Stimulated activated CD4-positive, alpha-beta T cell treated with anti-CD3 and anti-CD28 coated beads, Interleukin-12 subunit alpha, Interleukin-12 subunit beta, amount 100 ng/mL, for 24 hours (primary cell): ENCODE measurements at places on chromosomes 11 and 22.

GRCh38 chr11:30432178-30432577 lies 109.3 kb downstream of the ARL14EP start:
- no peak for DNase-seq

GRCh38 chr11:31825838-31826484 lies 14.8 kb upstream of the PAX6 start:
- no peak for DNase-seq

DNA sequence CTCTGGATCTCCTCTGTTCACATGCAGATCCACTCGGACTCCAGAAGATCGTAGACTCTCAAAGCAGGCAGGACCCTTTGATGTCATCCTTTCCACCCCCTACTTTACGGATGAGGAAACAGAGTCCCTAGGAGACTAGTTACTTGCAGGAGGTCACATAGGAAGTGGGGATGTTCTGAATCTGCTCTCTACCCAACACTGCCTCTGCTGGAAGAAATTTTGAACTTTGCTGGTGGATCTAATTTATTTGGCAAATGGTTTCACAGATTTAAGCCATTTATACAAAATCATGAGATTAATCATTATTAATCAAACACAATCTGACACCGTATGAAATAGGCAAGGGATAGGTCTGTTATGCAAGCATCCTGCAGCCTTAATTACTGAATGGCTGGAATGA lies 55.0 kb upstream of the USP47 start:
- DNase-seq: no peak

- no peak for DNase-seq
Observed at GRCh38 chr22:39728236-39728860, 157.8 kb downstream of the CACNA1I start.

DNA sequence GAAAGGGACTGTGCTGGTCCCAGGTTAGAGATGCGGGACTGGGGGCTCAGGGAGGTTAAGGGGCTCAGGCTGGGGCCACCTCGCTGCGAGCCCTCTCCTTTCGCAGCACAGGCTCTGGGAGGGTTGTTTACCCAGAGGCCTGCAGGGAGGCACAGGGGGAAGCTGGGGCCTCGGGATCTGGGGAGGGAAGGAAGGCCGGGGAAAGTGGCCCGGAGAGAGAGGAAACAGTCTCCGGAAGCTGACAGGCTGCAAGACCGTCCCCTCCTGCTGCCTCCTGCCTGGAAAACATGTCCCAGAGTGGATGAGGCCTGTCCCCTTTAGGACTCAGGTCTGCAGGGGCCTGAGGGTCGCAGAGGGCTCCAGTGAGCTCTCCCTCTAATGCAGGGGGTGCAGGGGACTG lies 45.4 kb downstream of the MYO7A start:
- DNase-seq: no peak

DNA sequence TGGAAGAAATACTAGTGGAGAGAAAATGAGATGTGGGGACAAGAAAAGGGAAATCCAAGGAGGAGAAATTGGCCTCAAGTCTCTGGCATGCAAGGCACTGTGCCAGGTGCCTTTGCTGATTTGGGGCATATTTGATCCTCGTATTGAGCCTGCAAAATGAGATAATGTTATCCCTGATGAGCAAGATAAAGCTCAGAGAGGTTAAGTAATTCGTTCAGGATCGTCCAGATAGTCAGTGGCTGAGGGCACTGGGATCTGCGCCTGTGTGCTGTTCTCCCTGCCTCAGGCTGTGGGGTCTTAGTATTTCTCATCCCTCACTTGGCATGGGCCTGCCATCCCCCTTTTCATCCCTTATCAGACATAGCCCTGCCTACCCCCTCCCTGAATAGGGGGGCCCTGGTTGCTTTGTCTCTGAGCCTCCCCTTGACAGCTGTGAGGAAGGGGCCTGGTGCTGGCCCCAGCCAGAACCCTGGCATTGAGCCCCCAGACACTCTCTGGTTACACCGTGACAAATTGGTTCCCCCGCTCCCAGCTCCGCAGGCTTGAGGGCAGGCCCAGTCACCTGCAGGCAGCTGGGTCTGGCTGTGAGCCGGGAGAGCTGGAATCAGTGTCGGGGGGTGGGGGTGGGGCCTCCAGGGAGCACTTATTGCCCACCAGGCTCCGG lies 85.7 kb downstream of the NECTIN1 start:
- DNase-seq: no peak

DNA sequence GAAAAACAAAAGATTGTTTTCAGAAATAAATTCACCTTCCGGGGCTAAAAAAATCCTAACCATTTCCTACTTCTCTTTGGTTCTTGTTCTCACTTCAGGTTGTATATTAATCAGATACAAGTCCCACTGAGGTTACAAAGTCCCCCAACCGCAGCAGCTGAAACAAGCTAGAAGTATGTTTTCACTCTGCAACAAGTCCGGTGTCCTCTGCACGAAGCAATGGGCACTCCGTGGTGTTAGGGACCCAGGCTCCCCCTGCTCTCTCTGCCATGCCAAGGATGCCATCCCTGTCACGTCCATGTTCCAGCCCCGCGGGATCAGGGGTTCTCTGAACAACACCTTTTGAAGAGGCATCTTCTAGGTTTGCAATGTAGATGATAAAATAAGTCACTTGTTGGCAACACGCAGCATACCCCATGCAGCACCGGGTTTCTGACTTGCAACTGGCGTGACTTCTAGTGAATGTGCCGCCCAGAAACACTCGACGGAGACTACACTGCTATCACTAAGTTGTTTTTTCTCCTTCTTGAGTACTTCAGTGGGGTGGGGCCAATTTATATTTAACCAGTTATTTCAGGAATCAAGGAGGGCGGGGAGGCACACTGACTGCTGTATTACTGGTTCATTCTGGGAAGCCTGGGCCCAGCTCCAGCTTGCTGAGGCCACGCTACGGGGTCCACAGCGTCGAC lies 25.4 kb upstream of the GSTP1 start:
- no peak for DNase-seq

DNA sequence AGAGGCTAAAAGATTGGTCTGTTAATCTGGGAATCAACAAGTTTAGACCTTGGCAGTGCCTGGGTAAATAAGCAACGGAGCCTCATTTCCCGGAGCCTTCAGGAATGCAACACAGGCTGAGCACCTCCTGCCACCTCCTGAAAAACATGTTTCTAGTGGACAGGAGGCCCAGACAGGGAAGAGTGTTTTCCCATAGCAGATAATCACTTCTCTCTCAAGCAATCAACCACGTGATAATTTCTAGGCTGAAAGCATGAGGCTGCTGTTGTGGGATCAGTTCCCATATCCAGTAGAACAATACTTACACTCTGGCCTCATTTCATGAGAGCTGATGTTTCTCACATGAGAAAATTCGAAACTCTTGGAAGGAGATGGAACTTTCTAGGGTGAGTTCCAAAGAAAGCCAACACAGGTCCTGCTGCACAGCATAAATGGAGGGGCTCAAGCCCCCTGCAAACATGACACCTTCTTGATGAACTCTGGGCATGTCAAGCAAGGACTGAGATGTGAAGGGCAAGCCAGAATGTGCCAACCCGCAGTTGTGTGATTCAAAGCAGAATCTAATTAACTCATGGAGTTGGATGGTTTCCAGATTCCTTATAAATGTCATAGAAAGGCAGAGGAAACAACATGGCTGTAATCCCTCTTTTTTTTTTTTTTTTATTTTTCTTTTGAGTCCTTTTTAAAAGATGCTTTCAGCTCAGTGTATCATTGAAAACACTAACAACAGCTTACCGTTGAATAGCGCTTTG lies 228.5 kb upstream of the SESN3 start:
- DNase-seq: no peak

- no peak for DNase-seq
Observed at GRCh38 chr11:28228196-28228895, 120.2 kb downstream of the METTL15 start.

GRCh38 chr11:35135222-35135621 lies 3.7 kb upstream of the CD44 start:
- no peak for DNase-seq

GRCh38 chr11:45511566-45511965 lies 153.9 kb downstream of the CHST1 start:
- DNase-seq: no peak

- no peak for DNase-seq
Observed at GRCh38 chr11:42957831-42958230, 354.0 kb upstream of the API5 start.

DNA sequence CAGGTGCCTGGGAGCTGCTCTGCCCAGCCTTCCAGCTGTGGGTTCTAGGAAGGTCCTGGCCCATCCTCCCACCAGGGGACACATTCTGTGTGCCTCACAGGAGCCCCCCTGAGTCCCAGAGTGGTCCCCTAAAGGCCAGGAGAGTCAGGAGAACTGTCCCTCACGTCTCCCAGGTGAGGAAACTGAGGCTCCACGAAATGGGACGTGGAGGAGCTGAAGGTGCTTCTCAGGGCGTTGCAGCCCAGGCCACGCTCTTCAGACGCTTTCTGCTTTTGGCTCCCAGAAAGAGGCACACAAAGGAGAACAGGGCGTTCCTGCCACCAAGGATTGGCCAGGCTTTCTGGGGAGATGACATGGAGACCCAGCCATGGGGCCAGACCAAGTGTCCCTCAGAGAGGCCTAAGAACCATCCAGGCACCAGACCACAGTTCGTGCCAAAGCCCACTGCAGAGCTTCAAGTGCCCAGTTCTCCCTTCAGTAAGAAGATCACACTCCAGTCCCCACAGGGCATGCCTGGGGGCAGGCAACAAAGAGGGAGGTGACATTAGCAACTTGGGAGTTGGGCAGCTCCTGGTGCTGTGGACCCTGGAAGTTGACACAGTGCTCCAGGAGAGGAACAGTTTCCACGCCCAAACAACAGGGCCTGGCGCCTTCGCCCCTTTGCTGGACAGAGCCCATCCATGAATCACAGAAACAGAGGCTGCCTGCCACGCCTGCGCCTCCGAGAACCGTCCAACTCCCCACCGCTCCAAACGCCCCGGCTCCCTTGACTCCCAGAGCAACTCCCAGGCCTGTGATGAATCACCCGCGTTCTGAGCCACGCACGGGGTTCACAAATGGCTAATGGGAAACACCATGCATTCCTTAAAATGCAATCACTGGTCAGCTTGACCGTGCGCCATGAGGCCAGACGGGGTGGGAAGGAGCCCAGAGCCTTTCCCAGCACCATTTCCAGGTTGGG lies 589.2 kb downstream of the BRD1 start:
- DNase-seq: no peak
